ENCODE measurements at places on chromosomes 6 and 20.

DNA sequence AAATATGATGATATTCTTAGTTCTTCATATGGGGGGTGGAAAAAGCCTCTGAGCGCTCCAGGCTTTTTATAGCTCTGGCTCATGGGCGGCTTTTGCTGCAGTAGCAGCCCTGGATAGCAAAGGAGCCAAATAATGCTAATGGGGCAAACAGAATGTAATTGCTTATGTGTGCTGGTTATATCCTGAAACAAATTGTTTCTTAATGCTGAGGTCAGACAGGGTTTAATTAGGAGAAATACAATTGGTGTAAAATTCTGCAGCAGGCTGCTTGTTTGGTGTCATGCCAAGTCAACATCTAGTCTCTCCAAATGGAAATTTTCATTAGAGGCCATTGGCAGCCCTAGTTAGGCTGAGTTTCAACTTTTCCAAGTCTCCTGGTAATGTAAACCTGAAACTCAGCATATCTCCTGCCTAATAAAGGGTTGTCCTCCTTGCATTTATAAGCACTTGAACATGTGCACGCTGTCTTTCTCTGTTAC lies 530.1 kb upstream of the NOX3 start:
- no peak for DNase-seq

GRCh38 chr6:45036103-45036502 lies 292.0 kb upstream of the RUNX2 start:
- DNase-seq: no peak

DNA sequence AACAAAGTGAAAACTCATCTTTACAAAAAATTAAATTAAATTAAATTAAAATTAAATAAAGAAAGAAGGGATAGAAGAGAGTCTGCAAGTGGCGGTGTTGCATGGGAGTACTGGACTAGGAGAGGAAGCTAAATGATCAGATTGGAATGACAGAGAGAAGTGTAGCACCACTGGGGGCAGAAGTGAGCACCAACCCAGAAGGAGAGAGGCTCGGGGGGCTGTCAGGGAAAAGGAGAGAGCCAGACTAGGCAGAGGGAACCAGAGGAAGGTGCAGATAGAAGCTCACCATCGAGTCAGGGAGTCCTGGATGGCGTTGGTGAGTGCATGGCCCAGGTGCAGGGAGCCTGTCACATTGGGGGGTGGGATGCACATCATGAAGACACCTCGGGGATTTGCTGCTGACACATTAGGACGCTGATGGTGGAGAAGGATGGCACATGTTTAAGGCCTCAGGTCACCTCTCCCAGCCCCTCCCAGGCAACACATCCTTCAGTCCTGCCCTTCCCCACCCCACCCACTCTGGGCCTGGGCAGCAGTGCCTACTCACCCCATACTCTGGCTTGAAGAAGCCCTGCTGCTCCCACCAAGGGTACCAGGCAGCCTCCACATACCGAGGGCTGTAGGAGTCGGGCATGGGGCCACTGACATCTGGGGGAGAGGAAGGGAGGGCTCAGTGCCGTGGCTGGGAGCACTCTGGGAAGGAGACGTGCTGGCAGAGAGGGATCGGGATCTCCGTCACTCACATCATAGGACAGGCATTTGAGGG lies 4.0 kb downstream of the VARS1 start:
- DNase-seq: no peak

- DNase-seq: no peak
Measured at GRCh38 chr6:170222498-170223471, 68.1 kb downstream of the DLL1 start.

- no peak for DNase-seq
Measured at GRCh38 chr6:128630213-128630612, 109.8 kb upstream of the PTPRK start.

- DNase-seq: no peak
Measured at GRCh38 chr6:167988154-167988495, 9.3 kb upstream of the KIF25 start.

GRCh38 chr6:57104336-57104735 lies 14.3 kb downstream of the ZNF451 start:
- DNase-seq: no peak

DNA sequence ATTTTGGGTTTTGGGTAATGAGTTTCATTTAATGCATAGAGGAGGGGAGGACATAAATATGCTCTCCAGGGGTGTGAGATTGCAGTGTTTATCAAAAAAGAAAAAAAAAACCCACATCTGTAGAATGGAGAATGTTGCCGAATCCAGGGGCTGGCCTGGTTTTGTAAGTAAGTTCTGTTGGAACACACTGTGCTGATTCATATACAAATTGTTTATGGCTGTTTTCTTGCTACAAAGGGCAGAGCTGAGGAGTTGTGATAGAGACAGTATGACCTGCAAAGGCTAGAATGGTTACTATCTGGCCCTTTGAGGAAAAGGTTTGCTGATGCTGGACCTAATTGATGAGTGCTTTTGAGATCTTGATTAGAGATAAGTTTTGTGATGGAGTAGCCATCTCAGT lies 30.4 kb downstream of the SCAF8 start:
- no peak for DNase-seq

GRCh38 chr6:108655806-108656651 lies 95.3 kb downstream of the FOXO3 start:
- no peak for DNase-seq

GRCh38 chr6:13413900-13414555 lies 73.4 kb downstream of the GFOD1 start:
- no peak for DNase-seq

- DNase-seq: no peak
Measured at GRCh38 chr6:135230711-135231468, 49.8 kb downstream of the MYB start.

DNA sequence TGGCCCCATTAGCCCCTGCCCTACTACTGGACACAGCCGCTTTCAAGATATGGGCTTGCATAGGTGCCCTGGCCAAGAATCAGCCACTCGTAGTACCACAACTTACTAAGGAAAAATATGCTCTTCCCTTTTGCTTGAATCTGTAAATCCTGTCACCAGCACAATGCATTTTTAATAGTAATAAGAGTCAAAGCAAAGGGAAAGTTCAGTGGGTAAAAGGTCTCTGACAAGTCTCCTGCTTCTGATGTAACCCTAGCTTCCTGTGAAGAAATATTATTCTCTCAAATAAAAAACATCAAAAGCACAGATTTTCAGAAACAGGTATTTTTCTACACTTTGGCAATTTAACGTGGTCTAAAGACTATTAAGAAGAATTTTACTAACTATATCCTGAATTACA lies 373.8 kb downstream of the GJA1 start:
- DNase-seq: no peak

Measured in stimulated activated CD4-positive, alpha-beta T cell treated with anti-CD3 and anti-CD28 coated beads, Interleukin-12 subunit alpha, Interleukin-12 subunit beta, amount 100 ng/mL, for 24 hours (primary cell).